A549 (cell line): ENCODE measurements at places on chromosomes 2 and 18.
A peak's percentile ranks its signal among the peaks of the same experiment; 100 is the strongest.

- DNase-seq, result no peak
Observed at GRCh38 chr2:119304847-119305246, 61.8 kb downstream of the C2orf76 start.

- DNase-seq, result no peak
Observed at GRCh38 chr2:174692256-174692919, 71.9 kb downstream of the CHRNA1 start.

DNA sequence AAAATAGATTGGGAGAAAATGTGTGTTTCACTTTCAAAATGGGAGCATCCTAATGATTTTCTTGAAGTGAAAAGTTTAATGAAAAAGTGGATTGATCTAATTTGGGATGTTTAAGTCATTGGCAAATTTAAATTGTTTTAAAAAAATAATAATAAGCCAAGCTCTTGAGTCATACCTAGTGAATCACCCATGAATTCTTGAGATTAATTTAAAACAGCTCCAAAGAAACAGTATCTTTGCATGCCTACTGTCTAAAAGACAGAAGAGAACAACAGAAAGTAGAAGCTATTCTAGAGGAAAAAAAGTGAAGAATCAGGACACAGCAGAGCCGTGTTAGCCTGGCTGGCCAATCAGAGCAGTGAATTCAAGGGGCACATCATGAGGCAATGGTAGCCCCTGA is 7.7 kb downstream of the ACVR1C start:
- DNase-seq, result no peak

DNA sequence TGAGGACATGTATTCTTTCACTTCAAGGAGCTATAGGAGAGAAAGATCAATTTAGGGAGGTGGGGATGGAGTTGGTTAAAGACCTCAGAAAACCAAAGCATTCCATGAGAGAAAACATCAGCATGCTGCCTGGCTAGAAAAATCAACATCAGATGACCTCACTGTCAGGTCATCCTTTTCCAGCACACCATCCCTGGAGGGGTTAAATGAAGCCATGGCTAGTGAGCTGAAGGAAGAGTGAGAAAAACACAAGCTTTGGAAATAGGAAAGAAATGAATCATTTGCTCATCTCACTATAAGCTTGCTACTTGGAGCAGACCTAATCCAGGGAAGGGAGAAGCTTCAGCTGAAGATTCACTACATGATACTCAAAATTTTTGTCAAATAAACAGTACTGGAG is 109.5 kb upstream of the ITGB6 start:
- DNase-seq, result no peak

- no peak for DNase-seq
Observed at GRCh38 chr2:233446606-233447305, 92.5 kb downstream of the DGKD start.

- no peak for DNase-seq
Observed at GRCh38 chr2:201882353-201883090, 76.2 kb downstream of the CDK15 start.

GRCh38 chr2:215352602-215353001 is 40.7 kb downstream of the ATIC start:
- DNase-seq, result no peak

- DNase-seq, result peak; percentile 100
Observed at GRCh38 chr2:26785431-26786206, at the start of gene CENPA. Gene CENPA (plus strand): TSS chr2:26786056. CDS start chr2:26786197, 141 bp downstream.

DNA sequence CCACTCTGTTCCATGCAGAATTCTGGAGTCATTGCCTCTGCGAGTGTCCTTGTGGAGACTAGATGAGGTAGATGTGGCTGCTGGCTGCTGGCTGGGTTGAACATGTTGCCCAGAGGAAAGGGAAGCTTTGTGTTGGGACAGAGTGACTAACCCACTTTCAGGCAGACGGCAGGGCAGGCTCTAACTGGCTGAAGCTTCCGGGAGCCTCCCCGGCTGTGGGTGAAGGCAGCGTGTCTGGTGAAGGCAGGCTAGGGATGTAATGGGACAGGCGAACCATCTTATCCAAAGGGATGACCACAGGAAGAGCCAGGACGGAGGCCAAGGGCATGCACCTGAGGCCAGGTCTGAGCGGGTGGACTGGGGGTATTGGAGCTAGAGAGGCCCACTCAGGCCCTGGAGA is 16.0 kb downstream of the ASPRV1 start:
- no peak for DNase-seq

- DNase-seq, result peak; percentile 26
Observed at GRCh38 chr2:67394734-67395133, 2.4 kb upstream of the ETAA1 start.
